ENCODE measurements at places on chromosomes 3 and 15.

GRCh38 chr3:35522450-35522849, 116.9 kb upstream of the ARPP21 start:
- no peak for DNase-seq

- DNase-seq, result no peak
Observed at GRCh38 chr3:175233957-175234940, 375.1 kb downstream of the NAALADL2 start.

DNA sequence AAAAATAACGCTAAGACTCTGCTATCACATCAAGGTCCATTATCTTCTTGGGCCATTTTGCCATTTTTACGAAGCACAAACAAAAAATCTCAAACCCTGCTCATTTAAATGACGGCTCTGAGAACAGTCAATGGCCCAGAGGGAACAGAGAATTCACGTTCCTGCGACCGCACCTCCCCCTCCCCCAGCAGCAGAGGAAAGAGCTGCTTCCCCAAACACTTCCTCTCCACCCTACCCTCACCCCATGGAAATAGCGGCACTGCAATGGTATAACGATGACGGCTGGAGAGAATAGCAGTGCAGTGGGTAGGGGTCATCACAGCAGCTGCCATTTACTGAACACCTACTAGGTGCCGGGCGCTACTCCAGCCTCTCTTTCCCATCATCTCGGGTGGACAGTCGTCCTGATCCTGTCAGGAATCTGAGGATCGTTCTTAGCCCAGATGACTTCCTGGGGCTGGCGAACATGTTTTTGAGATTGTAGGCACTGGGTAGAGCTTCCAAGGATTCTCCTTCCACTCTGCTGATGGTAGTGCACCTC, 113.3 kb downstream of the IQSEC1 start:
- DNase-seq, result no peak

- DNase-seq, result no peak
Observed at GRCh38 chr3:129023909-129024308, 22.8 kb downstream of the EFCC1 start.

DNA sequence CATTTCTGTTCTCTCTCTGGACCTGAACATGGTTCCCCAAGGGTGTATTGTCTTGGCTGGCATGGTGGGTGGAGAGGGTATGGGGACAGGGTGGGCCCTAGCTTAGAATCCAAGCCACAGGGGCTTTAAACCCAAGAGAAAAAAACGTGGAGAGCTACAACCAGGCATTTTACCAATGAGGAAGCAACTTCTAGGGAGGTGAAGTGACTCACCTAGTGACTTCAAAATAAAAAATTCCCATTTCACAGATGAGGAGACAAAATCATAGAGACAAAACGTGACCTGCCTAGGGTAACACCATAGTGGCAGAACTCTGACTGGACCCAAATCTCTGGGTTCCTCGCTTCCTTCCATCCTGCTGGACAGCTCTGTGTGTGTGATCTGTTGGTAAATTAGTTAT, 216.8 kb downstream of the RPLP1 start:
- no peak for DNase-seq

GRCh38 chr3:11187681-11188080, 33.4 kb downstream of the HRH1 start:
- DNase-seq, result peak; percentile 59

- DNase-seq, result no peak
Observed at GRCh38 chr15:48090115-48090514, 30.7 kb upstream of the SLC24A5 start.

- no peak for DNase-seq
Observed at GRCh38 chr3:51388286-51389029, 2.6 kb upstream of the RBM15B start.

- DNase-seq, result no peak
Observed at GRCh38 chr3:133540896-133541674, 32.4 kb upstream of the CDV3 start.

GRCh38 chr3:150247441-150247840, 160.7 kb upstream of the TSC22D2 start:
- DNase-seq, result no peak

DNA sequence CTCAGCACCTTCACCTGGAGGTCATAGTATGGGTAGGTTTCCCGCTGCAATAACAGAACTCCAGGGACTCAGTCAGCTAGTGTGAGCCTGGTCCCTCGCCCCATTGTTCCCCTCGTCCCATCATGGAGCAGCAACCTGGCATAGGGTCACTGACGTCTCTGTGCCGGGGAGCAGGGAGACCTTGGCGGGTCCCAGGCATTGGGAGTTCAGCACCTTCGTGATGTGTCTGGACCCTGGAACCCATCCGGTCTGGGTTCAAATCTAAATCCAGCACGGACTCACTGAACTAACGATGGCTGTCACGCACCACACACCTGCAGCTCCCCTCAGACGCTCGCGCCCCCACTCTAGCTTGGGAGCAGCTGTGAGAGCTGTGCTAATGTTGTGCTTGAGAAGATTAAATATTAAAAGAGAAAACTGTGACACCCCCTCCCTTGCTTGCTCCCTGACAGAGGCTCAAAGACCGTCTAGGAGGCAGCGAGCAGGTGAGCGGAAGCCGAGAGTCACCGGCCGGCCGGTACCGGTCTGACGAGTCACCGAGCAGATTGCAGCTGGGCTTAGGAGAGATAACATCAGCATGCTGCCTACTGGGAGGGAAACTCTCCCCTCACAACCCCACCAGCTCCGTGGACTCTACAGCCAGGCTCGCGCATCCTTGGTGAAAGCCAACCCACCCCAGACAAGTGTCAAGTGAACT, 742 bp downstream of the PLA2G4F start:
- no peak for DNase-seq

DNA sequence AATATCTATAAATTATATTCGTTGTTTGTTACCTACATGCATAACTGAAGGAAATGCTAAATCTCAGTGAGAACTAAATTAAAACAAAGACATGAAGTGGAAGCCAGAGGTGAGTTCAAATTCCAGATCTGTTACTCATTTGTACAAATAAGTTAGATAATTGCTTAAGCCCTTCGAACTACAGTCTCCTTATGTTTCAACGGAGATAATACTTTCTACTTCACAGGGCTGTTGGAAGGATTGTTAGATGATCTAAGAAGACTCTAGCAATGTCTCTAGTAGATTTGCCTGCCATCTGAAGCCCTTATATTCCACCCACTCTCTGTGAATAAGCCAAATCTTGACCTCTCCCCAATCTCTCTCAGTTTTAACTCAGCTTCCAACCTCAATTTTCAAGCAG, 125.8 kb downstream of the P2RY1 start:
- no peak for DNase-seq

DNA sequence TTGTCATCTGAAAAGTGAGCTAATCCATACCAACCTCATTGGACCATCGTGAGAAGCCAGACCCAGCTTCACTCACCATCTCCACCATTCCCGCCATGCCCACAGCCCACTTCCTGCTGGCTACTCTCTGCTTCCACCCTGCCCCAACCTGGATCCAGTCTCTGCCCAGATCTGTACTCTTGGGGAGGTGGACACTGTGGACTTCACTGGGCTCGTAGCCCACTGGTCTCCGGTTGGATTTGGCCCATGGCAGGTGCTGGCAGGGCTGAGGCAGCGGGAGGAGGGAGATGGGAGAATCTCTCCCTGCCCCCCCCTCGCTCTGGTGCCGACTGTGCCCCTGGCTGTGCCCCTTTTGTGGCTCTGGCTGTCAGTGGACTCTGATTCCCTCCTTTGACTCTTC, 193.8 kb downstream of the ABHD5 start:
- DNase-seq, result no peak

GRCh38 chr15:44102675-44103254, 92.3 kb downstream of the FRMD5 start:
- DNase-seq, result peak; percentile 92

DNA sequence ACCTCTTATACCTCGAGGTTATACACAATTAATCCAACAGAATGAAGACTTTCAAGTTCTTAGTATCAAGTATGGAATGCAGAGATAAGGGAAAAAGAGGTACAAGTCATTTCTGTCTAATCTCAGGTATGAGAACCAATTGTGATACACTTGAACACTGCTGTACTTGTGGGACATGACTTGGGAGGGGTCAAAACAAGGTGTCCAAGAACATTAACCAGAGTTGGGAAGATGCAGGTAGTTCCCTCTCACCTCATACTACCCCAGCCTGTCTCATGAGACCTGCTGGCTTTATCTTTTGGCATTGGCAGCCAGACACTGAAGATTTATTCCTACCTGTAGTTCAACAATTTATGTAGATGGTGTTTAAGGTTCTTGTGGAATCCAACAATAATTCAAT, 209.7 kb downstream of the NR1D2 start:
- DNase-seq, result no peak

GRCh38 chr3:64220161-64220914, 4.9 kb downstream of the PRICKLE2 start:
- no peak for DNase-seq
